Ecto neural progenitor cell (in vitro differentiated cells): ENCODE measurements at places on chromosomes 1 and 21.
A peak's percentile ranks its signal among the peaks of the same experiment; 100 is the strongest.

DNA sequence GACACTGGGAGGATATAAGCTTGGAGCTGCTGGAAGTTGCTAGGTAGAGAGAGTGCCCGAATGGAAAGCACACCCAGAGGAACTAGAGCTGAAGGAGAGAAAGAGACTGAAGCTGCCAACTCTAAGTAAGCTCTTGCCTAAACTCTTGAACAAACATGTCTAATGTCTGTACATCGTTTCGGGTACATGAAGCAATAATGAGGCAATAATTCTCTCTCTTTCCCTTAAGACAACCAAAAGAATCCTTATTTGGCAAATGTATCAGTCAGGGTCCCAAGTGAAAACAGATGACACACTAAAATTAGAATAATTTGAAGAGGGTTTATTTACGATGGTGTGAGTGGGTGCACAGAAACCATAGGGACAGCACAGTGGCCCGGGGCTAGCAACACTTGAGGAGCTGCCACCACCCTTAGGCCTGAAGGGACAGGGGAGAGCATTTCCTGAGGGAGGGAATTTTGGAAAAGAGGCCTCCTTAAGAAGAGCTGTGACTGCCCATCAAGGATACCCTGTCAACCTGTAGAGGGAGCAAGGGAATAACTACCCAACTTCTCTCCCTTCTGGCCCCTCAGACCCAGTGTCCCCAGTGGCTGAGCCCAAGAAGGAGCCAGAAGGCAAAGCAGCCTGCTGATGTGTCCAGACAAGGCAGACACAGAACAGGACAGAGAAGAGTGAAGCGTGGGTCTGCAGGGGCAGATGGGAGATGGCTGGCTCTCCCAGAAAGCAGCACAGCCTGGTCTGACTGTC is 36.1 kb upstream of the KHDRBS1 start:
- DNase-seq = peak; percentile 70

- peak; percentile 89 for DNase-seq
These were observed 5.3 kb upstream of the SRP9 start for GRCh38 chr1:225772323-225772768.

DNA sequence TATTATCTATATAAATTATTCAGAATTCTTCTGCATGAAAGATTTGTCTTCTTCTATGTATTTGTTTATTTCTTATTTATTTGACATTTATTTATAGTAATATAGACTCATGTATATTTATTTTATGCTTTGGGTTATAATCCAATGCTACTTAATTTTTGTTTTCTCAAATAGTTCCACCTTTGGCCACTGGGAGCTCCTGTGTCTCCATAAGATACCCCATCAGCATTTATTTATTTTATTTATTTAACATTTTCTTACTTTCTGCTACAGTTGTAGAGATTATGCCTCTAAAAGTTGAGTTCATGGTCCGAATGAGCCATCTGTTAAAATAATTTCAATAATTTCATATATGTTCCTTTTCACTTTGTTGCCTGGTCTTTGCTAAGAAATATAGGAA is 289.4 kb downstream of the ADGRL2 start:
- DNase-seq = no peak

- no peak for DNase-seq
These were observed 123.9 kb upstream of the PPP2R5A start for GRCh38 chr1:212161231-212161781.

DNA sequence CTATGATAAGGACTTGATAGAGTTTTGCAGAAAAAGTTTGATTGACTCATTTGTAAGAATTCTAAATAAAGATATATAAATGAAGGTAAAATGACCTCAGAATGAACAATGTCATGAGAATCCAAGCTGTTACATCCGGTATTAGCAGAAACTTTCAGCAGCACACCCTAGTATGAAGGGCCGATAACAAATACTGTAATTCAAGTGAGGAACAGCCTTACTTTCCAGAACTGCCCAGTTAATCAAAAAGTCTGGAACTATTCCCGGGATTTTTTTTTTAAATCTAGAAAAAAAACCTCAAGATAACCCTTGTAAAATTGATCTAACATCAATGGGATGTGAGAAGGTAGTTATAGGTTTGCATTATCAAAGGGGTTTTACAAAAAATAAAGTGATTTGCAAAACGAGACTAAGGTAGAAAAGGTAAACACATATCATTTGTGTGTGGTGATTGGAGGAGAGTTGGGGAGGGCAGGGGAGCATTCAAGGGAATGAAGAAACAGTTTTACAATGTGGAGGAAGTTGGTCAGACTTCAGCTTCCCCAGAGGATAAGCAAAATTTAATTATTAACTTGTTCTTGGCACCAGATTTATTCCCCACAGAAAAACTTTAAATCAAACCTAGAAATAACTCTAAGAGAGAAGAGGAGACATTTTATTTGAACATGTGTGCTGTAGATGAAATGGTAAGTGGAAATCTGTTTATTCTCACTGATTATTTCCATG is 75.9 kb upstream of the VCAM1 start:
- no peak for DNase-seq
